ENCODE measurements at places on chromosomes 6 and 20.
A peak's percentile ranks its signal among the peaks of the same experiment; 100 is the strongest.

DNA sequence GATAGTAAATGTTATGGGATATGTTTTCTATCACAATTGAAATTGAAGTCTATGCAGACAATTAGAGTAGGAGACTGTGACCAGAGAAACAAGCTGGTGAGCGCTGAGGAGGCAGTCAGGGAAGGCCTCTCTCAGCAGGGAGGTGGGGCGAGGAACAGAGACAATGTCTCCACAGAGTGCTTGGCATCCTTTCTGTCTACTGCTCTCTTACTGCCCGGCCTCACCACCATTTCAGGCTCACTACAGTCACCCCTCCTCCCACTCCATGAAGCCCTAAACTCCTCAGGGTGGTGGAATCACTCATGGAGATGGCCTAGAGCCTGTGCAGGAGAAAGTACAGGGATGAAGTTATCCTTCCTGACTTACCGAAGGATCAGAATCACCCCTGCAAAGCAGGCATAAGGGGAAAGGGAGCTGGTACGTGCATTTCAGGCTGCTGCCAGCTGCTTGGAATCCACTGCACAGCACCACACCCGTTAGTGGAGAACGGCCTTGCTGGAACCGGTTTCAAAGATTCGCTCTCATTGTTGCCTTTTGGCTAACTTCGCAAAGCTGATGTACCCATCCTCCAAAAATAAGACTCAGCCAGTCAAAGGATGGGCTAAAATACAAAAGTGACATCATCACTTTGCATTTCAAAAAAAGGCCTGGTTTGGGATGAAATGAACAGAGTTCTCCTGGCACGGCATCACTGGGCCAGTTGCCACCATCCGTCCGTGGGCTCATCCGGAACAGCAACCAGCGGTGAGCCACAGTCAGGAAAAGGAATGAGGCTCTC, 67.3 kb downstream of the SLC22A23 start:
- no peak for DNase-seq

GRCh38 chr6:87697581-87698546, 4.2 kb downstream of the AKIRIN2 start:
- DNase-seq, result no peak

DNA sequence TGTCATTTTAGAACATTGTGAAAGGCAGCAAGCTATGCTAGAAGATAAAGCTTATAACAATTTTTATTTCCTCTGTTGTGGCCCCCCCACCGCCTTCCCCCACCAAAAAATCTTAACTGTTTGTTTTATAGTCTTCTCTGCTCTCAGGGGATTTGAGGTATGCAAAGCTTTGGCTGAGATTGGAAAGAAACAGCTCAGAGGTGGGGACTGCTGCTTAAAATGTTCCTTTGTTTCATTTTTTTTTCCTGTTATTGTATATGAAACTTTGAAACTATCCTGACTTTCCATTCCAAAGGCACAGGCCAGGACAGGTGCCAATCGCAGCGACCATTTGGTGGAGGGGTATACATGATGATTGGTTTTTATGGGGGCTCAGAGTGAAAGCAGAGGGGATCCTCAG, 114.7 kb upstream of the PHACTR1 start:
- no peak for DNase-seq

DNA sequence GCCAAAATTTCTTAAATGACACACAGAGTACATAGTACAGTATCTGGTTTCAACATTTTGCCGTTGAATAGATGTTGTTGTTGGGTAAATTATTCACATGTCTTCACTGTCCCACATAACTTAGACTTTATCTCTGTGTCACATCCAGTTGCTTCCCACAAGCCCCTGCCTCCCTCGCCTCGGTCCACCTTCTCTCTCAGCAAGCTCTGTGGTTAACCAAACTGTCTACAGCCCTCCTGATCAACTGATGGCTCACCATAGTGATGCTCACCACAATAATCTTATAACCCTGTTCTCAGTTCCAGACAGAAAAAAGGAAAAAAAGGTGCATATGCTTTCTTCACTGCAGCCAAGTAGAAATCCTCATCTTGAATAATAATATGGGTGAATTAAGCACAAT, 23.0 kb downstream of the IL17F start:
- DNase-seq, result no peak

DNA sequence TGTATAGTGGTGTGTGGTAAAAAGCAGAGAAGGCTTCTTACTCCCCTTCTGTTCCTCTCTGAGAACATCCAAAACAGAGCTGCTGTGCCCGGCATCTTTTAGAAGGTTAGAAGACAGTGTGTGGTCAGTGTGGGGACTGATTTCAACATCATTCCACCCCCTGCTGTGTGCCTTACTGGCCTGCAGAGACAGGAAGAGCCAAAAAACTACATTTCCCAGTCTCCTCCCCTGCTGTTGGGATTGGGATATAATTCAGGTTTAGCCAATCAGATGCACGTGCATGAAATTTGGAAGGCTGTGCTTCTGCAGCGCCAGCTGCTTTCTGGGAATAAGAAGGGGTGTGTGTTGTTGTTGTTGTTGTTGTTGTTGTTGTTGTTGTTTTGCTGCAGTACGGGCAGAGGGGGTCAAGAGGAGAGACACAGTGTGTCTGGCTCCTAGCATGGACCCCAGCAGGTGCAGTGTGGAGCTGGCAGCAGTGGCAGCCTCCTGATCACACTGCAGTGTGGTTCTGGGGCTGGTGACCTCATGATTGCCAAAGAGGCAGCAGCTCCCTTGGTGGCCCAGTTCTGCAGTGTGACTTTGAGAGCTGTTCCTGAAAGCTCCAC, 74.7 kb downstream of the MRPL14 start:
- no peak for DNase-seq

DNA sequence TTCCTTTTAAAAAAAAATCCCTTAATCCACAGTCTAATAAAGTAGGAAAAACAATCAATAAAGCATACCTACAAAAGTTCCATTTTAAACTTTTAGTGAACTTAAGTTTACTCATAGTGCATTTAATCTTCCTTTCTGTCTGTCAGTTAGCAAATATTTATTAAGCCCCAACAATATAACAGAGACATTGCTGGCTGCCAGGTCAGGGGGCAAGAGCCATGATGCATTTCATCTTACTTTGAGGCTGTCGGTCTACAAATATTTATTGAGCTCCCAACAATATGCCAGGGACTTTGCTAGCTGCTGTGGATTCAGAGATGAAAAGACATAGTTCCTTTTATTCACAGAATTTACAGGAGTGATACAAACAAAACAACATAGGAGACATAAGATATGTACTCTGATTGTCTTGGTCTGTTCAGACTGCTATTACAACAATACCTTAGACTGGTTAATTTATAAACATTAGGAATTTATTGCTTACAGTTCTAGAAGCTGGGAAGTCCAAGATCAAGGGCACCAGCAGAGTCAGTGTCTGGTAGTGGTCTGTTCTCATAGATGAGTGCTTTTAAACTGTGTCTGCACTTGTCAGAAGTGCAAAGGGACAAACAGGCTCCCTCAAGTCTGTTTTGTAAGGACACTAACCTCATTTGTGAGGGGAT, 118.6 kb downstream of the PLCB1 start:
- DNase-seq, result no peak

DNA sequence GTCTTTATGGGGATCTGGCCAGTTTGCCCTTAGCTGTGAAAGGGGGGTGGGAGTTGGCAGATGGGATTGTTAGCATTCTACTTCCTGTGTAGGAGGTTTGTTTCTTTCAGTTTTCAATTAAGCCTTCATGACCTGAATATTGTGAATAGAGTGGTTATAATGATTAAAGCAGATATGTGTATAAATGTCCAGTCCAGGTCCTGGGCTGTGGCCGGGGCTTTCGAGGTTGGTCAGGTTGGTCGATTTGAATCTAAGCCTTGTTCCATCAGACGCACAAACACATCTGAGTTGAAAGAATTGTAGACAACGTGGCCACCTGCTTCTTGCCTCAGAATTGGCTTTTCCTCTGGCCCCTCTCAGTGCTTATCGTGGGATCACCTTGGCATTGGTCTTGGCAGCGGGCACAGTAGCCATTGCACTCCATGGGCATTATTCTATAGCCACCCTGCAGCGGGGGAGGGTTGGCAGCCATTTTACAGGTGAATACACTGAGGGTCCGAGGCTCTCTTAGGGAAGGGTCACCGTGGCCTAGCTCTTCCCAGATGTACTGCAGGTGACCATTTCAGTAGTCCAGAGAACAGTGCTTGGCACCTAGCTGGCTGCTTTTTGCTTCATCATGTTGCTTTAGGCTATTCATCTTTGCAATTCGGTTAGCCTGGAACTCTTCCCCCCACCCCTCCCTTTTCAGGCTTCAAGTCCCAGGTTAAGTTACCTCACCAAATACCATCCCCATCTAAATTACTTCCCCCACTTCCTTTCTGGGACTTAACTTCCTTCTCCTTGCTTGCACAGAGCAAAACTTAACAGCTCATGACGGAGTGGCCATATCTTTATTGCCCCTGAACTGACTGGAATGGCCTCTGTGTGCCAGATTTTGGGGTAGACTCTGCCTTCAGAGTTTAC, 1.1 kb downstream of the RNF114 start:
- no peak for DNase-seq

DNA sequence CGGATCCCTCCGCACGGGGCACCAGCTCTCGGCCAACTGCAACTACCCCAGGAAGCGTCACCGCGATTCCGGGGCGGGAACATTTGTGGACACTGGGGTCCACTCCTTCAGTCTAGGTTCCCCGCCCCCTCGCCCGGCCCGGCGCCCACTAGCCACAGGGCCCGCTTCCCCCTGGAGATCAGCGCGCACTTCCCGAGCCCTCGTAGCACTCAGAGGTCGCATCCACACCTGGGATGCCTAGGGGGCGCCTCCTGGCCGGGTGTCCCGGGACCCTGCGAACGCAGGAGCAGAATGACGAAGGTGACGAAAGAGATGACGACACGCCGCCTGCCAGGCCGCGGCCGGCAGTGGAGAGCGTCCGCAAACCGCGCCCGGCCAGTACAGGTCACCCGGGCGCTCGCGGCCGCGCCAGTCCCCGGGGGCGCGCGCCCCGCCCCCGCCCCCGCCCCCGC, 309 bp upstream of the AIG1 start:
- peak; percentile 44 for DNase-seq

DNA sequence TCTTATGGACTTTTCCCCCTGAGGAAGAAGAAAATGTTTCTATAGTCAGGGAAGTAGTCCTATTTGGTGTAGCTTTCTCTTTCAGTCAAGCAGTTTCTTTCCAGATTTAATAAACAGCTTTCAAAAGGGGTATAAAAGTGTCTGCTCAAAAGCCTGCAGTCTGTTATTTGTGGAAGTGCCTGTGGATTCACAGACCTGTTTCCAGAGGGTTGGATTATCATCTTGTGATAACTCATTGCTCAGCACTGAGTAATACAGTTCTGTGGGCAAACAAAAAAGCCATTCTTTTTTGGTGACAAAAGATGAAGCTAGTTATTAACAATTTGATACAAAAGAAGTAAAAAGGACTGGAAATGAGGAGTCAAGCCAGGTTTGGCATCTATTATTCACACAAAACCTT, 358.2 kb upstream of the ID4 start:
- DNase-seq, result no peak

GRCh38 chr6:149114167-149114566, 203.3 kb upstream of the TAB2 start:
- no peak for DNase-seq

DNA sequence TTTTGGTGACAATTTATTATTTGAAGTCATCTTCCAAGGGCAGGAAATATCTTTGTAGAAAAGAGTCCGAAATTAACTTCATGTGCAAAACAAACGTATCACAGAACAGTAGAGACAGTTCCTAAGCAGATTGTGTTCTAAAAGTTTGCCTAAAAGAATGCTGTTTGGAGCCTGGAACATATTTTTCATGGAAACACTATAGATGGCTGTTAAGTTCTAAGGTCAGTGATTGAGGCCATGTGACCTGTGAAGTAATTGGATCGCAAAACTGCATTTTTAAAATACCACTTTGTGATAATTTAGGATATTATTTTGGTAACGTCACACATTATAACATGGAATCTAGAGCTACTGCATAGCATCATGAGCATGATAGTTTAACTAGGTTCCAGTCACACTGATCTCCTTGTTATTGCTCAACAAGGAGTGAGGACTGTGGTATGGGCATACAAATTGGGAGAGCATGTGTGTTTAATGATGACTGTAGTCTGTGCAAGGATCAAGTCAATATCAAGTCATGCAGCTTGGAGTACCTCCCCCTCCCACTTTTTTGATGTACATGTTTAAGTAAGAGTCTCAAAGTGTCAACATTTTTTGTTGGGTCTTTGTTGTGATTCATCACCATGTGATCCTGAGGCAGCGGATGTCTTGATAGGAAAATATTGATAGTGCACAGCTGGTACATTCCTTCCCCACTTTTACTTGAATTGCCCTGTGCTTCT, 609.3 kb upstream of the CITED2 start:
- no peak for DNase-seq

DNA sequence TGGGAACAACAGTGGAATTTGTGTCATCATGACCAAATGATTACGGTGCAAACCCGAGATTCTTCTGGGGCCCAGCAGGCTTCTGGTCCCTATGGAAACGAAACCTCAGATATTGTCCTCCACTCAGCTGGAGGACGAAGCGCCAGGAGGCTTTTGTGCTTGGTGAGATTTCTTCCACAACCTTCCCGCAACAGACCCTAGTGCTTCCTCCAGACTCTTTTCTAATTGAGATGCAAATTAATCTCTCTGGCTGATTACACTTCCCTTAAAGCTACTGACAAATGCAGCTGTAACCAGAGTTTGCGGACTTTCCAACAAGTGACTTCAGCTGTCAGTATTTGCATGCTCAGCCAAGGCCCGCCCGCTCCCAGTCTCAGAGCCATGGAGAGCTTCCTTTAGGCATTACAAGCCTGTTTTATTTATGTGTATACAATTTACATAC, 96.0 kb downstream of the INSM1 start:
- no peak for DNase-seq

GRCh38 chr20:46708172-46708860, 1.1 kb upstream of the SLC2A10 start:
- DNase-seq, result no peak

GRCh38 chr6:18055714-18056382, 66.6 kb downstream of the NHLRC1 start:
- no peak for DNase-seq

DNA sequence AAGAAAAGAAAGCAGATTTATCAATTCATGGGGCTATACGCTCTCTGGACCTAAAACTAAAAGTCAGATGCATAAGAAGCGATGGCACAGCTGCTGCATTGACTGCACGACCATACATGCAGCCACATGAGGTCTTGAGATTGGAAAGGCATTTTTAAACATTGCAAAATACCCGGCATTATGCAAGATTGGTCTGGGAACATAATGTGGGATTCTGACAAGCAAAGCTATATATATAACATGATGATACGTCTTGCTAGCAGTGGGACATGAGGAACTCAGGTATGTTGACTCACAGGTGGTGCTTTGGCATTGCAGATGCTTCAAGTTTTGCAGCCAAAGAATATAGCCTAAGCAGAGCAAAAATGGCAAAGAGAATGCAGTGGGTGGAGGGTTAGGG, 55.1 kb downstream of the SAMD3 start:
- DNase-seq, result no peak

- DNase-seq, result no peak
These were observed 162.8 kb downstream of the BTBD9 start for GRCh38 chr6:38476888-38477287.

Data from activated CD8-positive, alpha-beta memory T cell treated with anti-CD3 and anti-CD28 coated beads for 1 hour (primary cell).